Endothelial cell (in vitro differentiated cells): ENCODE measurements at places on chromosomes 2 and 18.

DNA sequence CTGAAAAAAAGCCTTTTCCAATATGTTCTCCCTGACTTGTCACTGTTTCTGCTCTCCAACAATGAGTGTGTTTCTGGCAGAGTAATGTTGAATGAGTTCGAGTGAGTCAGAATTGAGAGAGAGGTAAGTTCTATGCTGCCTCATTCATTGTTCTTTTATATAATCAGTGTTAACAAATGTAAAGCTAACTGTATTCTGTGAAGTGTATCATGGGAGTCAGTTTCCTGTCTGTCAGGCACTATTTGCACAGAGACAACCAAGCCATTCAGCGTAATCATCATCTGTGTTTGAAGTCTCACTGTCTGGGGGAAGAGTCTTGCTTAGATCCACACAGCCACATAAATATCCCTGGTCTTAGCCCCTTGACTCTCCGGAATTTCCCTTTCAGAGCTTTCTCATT, 22.0 kb upstream of the UPP2 start:
- DNase-seq = no peak
- no peaks in the 10 kb centered on the region for H3K36me3 ChIP-seq
- no peaks in the 10 kb centered on the region for H3K27me3 ChIP-seq
- peaks cover 4% of the 10 kb centered on the region for H3K4me1 ChIP-seq
- H3K27ac ChIP-seq = no peak overlapping the region
- no peak overlapping the region for H3K4me3 ChIP-seq

DNA sequence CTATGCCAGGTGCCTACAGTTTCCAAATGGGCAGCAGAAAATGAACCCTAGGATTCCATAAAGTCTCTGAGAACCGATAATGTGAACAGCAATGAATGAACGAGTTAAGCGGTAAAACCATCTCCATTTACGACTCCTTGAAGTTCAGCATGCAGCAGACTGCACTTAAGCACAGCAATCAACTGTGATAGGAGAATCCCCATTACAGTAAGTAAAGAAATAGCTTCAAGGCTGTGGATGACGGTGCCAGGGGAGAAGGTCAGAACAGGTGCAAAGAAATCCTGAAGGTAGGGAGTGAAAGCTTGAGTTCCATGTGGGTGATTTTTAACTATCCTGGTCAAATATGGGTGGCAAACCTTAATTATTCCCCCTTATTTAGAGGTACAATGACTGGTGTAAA, 444.4 kb downstream of the NCKAP5 start:
- DNase-seq = no peak
- no peaks in the 10 kb centered on the region for H3K27me3 ChIP-seq
- no peaks in the 10 kb centered on the region for H3K4me1 ChIP-seq
- no peaks in the 10 kb centered on the region for H3K36me3 ChIP-seq

DNA sequence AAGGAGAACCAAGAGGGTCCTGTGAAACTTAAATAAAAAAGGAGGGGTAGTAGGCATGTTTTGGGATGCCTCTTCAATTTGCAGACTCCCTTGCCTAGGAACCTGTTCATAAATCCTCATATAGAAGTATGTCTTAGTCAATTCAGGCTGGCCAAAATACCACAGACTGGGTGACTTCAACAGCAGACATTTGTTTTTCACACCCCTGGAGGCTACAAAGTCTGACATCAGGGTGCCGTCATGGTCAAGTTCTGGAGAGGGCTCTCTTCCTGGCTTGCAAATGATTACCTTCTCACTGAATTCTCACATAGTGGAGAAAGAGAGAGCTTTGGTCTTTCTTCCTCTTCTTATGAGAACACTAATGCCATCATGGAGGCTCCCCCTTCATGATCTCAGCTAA, 4.1 kb upstream of the TCF4 start:
- H3K4me3 ChIP-seq = no peak overlapping the region

DNA sequence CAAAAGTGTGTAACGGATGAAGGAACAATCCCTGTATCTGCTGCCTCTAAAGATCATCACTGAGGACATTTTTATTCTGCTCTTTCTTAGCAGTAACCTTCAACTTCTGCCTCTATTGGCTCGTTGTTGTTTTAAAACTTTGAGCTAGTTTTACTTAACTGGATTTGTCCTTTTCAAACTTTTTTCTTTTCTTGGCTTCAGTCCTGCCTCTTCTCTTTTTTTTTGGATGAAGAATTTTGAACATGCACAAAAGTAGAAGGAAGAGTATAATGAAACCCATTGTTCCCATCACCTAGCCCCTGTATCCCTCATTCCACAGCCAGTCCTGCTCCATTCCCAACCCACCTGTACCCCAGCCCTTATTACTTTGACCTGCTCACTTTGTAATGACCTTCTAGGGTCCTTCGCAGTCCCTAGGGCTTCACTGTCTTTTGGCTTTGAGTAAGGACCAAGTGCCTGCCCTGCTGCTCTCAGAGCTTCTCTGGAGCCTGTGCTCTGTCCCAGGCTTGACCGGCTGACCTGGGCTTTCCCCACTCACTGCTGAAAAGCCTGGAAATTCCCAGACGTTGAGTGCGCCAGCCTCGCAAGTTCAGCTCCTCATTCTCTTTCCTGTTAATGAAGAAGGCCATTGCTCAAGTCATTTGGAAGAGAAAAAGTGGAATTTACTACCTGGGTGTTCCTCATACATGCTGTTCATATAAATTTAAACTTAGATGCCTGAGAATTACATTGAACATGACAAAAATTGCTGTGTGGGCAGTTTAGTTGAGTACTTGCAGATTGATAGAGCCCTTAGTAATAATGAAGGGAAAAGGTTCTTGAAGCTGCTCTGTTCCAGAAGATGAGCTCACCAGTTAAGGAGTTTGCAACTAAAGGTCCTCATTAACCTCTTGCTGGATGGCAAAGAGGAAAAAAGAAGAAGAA, 149.3 kb upstream of the ALPP start:
- no peak overlapping the region for H3K4me3 ChIP-seq
- H3K4me1 ChIP-seq = peaks cover 10% of the 10 kb centered on the region
- peaks cover 5% of the 10 kb centered on the region for H3K27me3 ChIP-seq
- no peak for DNase-seq

GRCh38 chr18:21196426-21196825, 45.6 kb upstream of the GREB1L start:
- no peaks in the 10 kb centered on the region for H3K27me3 ChIP-seq
- H3K36me3 ChIP-seq = no peaks in the 10 kb centered on the region

DNA sequence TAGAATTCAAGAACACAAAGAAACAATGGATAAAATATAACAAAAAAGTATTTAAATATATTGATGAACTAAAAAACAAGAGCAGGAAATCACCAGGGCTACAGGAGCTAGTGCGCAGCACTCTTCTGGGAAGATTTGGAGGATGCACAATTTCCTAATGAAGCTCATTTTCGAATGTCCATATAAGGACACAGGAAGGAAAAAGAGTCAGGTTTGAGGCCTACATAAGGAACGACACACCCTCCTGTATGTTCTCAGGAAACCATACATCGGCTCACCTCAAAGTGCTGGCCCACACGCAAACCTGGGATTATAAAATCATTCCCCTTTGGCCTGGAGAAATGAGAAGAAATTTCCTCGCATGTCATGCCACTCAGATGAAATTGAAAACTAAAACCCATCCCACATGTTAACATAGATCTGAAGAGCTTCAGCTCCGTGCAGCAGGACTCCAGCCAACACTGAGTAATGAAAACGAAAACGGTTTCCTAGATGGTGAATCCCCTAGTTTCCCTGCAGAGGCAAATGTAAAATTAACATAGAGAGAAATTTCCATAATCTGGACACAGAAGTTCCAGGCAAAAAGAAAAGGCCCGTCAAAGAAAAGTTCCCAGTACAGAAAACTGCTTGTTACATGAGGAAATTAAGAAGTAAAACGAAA, 825.8 kb downstream of the SOCS6 start:
- H3K27ac ChIP-seq = no peak overlapping the region
- no peak overlapping the region for H3K4me3 ChIP-seq
- H3K4me1 ChIP-seq = no peaks in the 10 kb centered on the region
- DNase-seq = no peak
- no peaks in the 10 kb centered on the region for H3K36me3 ChIP-seq

- DNase-seq = no peak
- no peak overlapping the region for H3K4me3 ChIP-seq
- peak overlapping the region; percentile 24 for H3K27ac ChIP-seq
- H3K27me3 ChIP-seq = peaks cover 1% of the 10 kb centered on the region
- peaks cover 13% of the 10 kb centered on the region for H3K4me1 ChIP-seq
Observed at GRCh38 chr2:182906454-182906853, 40.0 kb upstream of the FRZB start.

GRCh38 chr2:108945969-108946368, 43.1 kb downstream of the EDAR start:
- H3K36me3 ChIP-seq = peaks cover 5% of the 10 kb centered on the region
- no peak for DNase-seq
- H3K4me1 ChIP-seq = no peaks in the 10 kb centered on the region

DNA sequence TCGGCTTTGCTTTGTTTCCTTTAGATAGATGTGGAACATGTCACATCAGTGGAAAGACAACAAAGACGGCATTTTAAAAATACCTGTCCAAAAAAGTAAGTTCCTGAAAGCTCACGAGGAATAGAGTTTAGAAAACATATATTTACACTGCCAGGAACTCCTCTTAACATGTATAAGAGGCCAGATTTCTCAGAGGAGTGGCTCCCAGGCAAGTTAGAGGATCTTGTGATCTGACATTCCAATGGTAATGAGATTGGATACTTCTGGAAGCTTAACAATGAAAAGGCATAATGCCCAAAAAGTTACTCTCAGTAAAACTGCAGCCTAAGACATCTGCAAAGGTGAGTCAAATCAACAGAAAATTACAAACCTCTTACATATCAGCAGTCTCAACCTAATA, 77.1 kb downstream of the CYRIA start:
- H3K27ac ChIP-seq = no peak overlapping the region
- peaks cover 3% of the 10 kb centered on the region for H3K4me1 ChIP-seq
- H3K36me3 ChIP-seq = peaks cover 6% of the 10 kb centered on the region
- no peak overlapping the region for H3K4me3 ChIP-seq
- H3K27me3 ChIP-seq = peaks cover 3% of the 10 kb centered on the region

- peaks cover 3% of the 10 kb centered on the region for H3K27me3 ChIP-seq
- no peak for DNase-seq
- no peaks in the 10 kb centered on the region for H3K36me3 ChIP-seq
- no peak overlapping the region for H3K27ac ChIP-seq
- no peak overlapping the region for H3K4me3 ChIP-seq
Observed at GRCh38 chr2:146287281-146287680, 1557.5 kb upstream of the ACVR2A start.

GRCh38 chr2:8086357-8086756, 595.5 kb upstream of the ID2 start:
- peaks cover 1% of the 10 kb centered on the region for H3K27me3 ChIP-seq
- no peak for DNase-seq
- H3K4me1 ChIP-seq = no peaks in the 10 kb centered on the region
- no peak overlapping the region for H3K27ac ChIP-seq
- no peaks in the 10 kb centered on the region for H3K36me3 ChIP-seq

- H3K4me3 ChIP-seq = peak overlapping the region; percentile 14
- no peak for DNase-seq
- no peaks in the 10 kb centered on the region for H3K36me3 ChIP-seq
- H3K27ac ChIP-seq = peak overlapping the region; percentile 44
- H3K4me1 ChIP-seq = peaks cover 53% of the 10 kb centered on the region
Observed at GRCh38 chr18:35050705-35051195, 9.5 kb downstream of the MAPRE2 start.

DNA sequence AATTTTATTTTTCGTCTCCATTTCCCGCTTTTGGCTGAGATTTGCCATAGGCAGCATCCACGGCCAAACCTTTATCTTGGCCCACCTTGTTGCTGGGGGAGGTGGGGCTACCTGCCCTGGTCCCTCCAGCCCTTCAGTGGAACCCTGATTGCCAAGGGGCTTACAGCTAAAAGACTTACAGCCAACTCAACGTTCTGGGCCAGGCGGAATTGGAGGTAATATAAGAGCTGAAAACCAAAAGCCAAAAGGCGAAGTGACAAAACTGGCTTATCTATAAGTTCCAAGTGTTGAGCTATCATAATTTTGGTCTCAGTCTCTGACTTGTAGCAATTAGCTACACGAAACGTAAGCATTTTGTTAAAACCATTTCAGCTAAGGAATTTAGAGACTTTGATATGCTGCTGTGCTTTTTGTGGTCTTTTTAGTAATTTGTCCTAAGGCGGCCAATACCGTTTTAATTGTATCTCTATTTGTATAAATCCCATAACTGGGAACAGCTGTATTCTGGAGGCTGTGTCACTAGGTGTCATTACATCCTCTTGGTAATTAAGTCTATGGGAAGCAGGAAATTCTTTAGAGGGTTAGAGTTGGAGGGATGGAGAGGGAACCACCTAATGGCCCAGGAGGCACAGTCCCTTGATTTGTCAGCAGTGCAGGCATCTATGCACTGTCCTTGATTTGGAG, 24.0 kb downstream of the PDCD1 start:
- no peak for DNase-seq
- no peak overlapping the region for H3K4me3 ChIP-seq
- H3K27ac ChIP-seq = no peak overlapping the region
- no peaks in the 10 kb centered on the region for H3K27me3 ChIP-seq
- H3K4me1 ChIP-seq = peaks cover 23% of the 10 kb centered on the region

- H3K4me3 ChIP-seq = peak overlapping the region; percentile 57
- peaks cover 6% of the 10 kb centered on the region for H3K27me3 ChIP-seq
- peaks cover 51% of the 10 kb centered on the region for H3K4me1 ChIP-seq
- DNase-seq = no peak
- H3K36me3 ChIP-seq = peaks cover 64% of the 10 kb centered on the region
Observed at GRCh38 chr2:37645362-37645761, 26.1 kb downstream of the CDC42EP3 start.

DNA sequence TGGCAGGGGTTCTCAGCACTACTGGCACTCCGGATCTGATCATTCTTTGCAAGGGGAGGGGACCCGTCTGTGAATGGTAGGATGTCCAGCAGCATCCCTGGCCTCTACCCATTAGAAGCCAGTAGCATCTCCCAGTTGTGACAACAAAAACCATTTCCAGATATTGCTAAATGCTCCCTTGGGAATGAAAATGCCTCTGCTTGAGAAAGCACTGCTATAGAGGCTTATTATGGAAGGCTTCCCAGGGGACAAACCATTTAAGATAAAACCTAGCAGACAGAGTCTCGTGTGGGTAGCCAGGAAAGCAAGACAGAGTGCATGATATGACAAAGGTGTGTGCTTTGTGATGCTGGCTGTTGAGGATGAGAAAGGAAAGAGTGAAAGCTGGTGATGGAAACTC, 273.7 kb downstream of the TMX3 start:
- H3K4me1 ChIP-seq = peaks cover 9% of the 10 kb centered on the region
- no peak overlapping the region for H3K4me3 ChIP-seq
- DNase-seq = no peak
- peaks cover 8% of the 10 kb centered on the region for H3K36me3 ChIP-seq
- H3K27ac ChIP-seq = no peak overlapping the region

GRCh38 chr2:113390124-113390849, 47.2 kb upstream of the ZNG1B start:
- peaks cover 4% of the 10 kb centered on the region for H3K36me3 ChIP-seq
- peaks cover 4% of the 10 kb centered on the region for H3K4me1 ChIP-seq
- H3K27me3 ChIP-seq = peaks cover 2% of the 10 kb centered on the region
- no peak overlapping the region for H3K27ac ChIP-seq

GRCh38 chr18:58125183-58125582, 81.2 kb downstream of the NEDD4L start:
- DNase-seq = no peak
- peaks cover 7% of the 10 kb centered on the region for H3K36me3 ChIP-seq
- no peak overlapping the region for H3K27ac ChIP-seq
- H3K4me3 ChIP-seq = no peak overlapping the region

- no peaks in the 10 kb centered on the region for H3K4me1 ChIP-seq
- no peak overlapping the region for H3K27ac ChIP-seq
- DNase-seq = no peak
- H3K4me3 ChIP-seq = no peak overlapping the region
- H3K27me3 ChIP-seq = peaks cover 2% of the 10 kb centered on the region
Observed at GRCh38 chr2:88707003-88707402, 15.5 kb downstream of the RPIA start.
